Cardiac ventricle fibroblast (primary cell): ENCODE measurements at places on chromosomes 16 and 17. TPM values are rescaled to one million over a fixed set of nuclear protein-coding genes. Genes with fewer than 3 reads are reported as not detected.

The SAMD14 gene
- 1.1 and 1.5 TPM in 2 replicates for total RNA-seq

The CRYBA1 gene
- total RNA-seq = not detected in 2 replicates

The EVPL gene
- total RNA-seq = not detected in 2 replicates

The RILP gene
- total RNA-seq = 14.4 and 21.2 TPM in 2 replicates

The PDILT gene
- 0.19 and 1.1 TPM in 2 replicates for total RNA-seq

The TCAP gene
- 0.25 TPM in 1 of 2 replicates, not detected in the other for total RNA-seq

The SLC2A4 gene
- 0.05 TPM in 1 of 2 replicates, not detected in the other for total RNA-seq

The TSNAXIP1 gene
- 0.15 and 0.62 TPM in 2 replicates for total RNA-seq

The TP53TG3C gene
- not detected in 2 replicates for total RNA-seq

The KRTAP4-3 gene
- total RNA-seq = not detected in 2 replicates

The KRT15 gene
- 0.59 TPM in 1 of 2 replicates, not detected in the other for total RNA-seq

The PYY gene
- not detected in 2 replicates for total RNA-seq

The LRRC36 gene
- not detected in 2 replicates for total RNA-seq

The PRRT2 gene
- total RNA-seq = 0.78 and 1.2 TPM in 2 replicates

The EZH1 gene
- 13.1 and 14.2 TPM in 2 replicates for total RNA-seq

The CFAP97D1 gene
- 0.20 TPM in 1 of 2 replicates, not detected in the other for total RNA-seq

The CA7 gene
- total RNA-seq = not detected in 2 replicates

The SPATA20 gene
- total RNA-seq = 68.9 and 129 TPM in 2 replicates

The ABCA9 gene
- total RNA-seq = 110 and 113 TPM in 2 replicates

The TEKT5 gene
- not detected in 2 replicates for total RNA-seq

The C16orf89 gene
- total RNA-seq = 1.4 and 2.3 TPM in 2 replicates
